Lung microvascular endothelial cell (primary cell): ENCODE measurements at places on chromosomes 1 and 21.

- DNase-seq = no peak
Observed at GRCh38 chr21:38948377-38949069, 142.8 kb downstream of the ETS2 start.

DNA sequence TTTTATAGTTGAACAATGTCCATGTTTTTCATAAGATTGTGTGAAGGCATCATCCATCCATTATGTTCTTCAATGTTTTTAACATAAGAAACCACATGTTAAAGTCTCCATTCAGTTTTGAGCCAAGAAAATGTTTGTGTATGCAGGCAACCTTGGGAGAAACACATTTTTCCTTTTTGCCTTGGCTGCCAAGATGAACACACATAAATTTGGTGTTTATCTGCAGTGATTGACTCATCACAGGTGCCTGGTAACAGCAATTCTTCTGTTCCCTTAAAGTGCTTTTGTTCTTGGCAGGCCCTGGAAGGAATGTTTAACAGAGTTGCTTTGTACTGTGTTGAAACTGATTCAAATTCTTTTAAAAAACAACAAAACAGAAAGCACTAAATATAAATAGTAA is 709.9 kb upstream of the ADGRL4 start:
- no peak for DNase-seq

- no peak for DNase-seq
Observed at GRCh38 chr1:75614399-75614756, 3.5 kb upstream of the SLC44A5 start.

- no peak for DNase-seq
Observed at GRCh38 chr1:109639841-109640184, 16.1 kb upstream of the GSTM4 start.

DNA sequence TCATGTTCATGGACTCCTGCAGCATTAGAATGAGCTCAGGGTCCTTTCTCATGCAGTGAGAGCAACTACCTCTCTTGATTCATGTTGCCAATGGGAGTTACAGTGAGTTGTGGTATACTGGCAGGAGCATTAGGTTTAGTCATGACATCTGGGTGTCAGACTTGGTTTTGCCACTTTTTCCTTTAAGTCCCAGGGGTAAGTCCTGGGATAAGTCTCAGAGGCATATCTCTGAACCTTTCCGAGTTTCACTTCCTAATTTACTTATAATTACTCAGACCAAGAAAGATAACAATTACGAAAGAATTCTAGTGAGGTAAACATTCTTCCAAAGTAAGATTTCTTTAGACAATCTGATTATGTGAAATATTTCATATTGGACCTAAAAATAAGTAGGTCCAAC is 606.0 kb downstream of the SMYD3 start:
- DNase-seq = no peak

GRCh38 chr1:43035821-43036741 is 77.4 kb upstream of the SLC2A1 start:
- no peak for DNase-seq

GRCh38 chr1:101144671-101145448 is 92.0 kb upstream of the S1PR1 start:
- no peak for DNase-seq
